Stimulated activated CD8-positive, alpha-beta memory T cell treated with anti-CD3 and anti-CD28 coated beads, Interleukin-4, amount 100 ng/mL, for 24 hours (primary cell): ENCODE measurements at places on chromosomes 12 and 14.

DNA sequence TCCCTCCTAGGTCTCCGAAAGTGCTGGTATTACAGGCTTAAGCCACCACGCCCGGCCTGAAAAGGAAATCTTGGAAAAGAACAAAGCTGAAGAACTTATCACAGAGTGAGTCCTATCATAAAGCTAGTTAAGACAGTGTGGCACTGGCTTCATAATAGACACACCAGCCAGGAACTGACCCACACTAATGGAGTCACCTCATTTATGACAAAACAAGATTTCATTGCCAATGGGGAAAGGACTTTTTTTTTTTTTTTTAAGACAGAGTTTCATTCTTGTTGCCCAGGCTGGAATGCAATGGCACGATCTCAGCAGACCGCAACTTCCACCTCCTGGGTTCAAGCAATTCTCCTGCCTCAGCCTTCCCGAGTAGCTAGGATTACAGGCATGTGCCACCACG lies 15.7 kb downstream of the KDM2B start:
- DNase-seq, result no peak

GRCh38 chr12:1581973-1582708 lies 12.2 kb downstream of the FBXL14 start:
- no peak for DNase-seq

DNA sequence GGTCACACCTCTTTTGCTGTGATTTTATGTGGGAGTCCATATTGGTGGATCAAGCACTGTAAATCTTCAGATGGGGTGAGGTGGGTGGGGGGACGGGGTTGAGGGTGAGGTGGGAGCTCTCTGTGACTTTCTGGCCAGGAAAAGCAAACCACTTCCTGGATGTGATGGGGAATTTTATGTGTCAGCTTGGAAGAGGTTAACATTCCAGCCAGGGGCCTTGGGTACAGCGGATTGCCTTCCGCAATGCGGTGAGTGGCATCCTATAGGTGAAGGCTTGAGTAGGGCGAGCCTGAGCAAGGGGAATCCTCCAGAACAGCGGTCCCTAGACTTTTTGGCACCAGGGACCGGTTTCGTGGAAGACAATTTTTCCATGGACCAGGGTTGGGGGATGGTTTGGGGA lies 36.2 kb downstream of the DLK1 start:
- no peak for DNase-seq

GRCh38 chr14:101043891-101044290 lies 140.4 kb upstream of the RTL1 start:
- no peak for DNase-seq

DNA sequence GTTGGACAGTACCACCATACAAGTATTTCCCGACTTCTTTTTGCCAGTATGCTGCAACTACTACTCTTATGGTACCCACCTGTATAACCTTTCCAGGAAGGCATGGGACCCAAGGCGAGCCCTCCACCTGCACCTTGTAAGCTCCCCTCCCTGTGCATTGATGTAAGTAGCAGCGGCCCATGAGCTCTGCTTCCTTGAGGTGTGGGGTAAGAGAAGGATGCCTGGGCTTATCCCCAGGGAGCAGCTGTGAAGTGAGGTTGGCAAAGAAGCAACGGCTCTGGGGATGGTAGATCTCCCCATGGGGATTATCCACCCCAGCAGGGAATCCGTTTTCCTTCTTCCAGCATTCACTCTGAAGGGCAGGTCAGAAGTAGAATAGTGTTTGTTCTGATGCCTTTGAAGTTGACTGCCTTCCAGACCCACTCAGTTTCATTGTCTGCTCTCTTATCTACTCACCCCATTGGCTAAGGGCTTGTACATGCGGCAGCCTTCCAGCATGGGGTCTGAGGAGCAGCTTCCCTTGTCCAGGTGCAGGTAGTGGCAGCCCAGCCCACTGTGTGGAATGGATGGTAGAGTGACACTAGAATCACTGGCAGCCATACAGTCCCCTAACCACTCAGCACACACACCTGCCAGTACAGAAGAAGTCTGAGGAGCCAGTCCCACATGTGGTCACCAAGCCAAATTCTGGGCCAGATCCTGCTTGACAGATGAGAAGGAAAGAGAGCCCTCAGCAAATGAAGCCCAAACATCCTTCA lies 3.4 kb downstream of the CIROP start:
- DNase-seq, result no peak
